ENCODE measurements at places on chromosomes 5 and 9.

GRCh38 chr5:76091351-76091750, 8.2 kb downstream of the SV2C start:
- no peak for DNase-seq

DNA sequence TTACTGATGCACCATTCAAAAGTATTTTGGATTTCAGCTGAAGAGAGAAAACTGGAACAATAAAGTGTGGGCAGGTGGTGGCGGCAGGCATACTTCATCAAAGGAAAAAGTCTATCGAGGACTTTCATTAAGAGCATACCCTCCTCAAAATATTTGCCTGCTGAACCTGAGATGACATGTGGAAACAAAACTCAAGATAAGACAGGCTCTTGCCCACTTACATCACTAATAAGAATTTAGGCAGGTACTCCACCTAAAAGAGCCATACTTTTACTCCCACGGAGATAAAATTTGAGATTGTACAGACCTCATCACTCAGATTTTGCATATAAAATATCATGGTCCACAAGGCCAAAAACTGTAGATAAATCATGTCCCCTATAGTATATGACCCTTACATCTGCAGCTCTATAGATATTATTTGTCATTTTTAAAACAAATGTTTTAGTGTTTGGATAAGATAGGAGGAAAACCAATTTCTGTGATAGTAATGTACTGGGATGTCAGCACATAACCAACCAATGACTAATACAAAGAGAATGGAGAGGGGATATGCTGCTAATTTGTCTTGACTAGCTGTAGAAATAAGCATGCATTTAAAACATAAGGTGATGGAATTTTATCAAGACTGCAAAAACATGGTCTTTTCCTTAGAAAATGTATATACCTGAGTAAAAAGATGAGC, 730.6 kb upstream of the ZNF608 start:
- DNase-seq = no peak

DNA sequence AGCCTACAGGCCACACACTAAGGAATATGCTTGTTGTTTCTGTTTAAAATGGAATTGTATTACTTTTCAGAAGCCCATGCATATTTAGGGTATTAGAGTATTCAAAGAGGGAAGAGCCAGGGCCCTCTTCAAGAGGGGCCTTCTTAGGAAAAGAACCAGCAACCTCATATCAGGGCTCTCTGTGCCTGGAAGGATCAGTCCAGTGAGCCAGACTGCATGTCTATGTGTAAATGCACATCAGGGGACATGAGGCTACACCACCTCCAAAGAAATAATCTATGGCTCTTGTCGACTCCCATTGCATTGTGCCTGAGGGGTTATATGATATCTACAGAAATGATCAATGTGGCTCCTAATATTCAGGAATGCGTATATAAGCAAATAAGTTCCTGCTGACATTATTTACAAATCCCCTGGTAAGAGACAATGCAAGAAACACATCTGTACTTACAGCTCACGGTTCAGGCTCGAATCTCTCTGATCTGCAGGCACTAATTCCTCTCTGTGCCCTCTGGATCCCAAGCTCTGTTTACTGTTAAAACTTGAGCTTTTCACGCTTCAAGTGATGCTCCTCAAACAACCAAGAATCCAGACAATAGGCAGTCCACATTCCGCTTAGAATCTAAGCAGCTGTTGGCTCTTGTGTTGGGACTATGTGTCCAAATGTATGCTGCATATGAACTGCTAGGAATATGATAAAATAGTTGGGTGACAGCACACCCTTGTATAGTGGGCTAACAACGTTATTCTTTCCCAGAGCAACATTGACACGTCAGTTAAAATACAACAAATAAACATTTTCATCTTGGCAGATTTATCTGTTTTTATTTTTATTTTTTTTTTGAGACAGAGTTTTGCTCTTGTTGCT, 150.2 kb upstream of the KLF9 start:
- DNase-seq = no peak

GRCh38 chr5:15585841-15586591, 86.0 kb downstream of the FBXL7 start:
- no peak for DNase-seq

DNA sequence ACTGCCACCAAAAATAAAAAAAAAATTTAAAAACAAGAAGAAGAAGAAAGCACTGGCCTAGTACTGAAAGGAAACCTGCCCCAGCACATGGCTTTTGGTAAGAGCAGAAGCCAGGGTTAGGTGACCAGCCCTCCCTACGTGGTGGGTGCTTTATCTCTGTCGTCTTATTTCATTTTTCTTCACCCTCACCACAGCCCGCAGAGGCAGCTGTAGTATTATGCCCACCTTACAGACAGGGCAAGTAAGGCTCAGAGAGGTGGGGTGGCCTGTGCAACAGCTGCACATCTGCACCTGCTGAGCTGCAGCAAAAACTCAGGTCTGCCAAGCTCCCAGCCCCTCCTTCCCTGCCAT, 140.8 kb upstream of the LMX1B start:
- no peak for DNase-seq

DNA sequence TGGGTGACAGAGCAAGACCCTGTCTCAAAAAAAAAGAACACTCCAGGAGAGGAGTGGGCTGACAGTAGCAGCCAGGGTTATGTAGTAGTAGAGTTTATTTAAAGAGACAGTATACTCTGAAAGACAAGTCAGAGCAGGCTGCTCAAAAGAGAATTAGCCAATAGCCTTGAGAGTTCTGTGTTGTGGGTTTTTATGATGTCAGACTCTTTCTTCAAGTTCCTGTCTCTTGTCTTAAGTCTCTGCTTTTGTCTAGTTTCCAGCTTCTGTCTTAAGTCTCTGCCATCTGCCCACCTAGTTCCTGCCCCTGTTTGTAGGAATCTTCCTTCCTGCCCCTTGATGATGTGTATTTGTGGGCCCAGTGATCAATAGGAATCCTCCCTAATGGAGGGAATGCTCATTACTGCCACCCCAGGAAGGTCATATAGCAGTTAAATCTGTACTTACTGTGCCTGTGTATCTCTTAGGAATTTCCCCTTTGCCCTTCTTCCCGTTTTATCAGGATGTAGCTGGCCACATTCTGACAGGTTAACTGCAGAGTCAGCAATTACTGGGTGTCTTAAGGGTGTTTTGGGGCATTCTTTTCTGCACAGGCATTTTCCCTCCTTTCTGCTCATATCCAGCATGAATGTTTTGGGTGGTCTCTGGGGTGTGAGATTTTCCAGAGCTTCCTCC, 580.5 kb upstream of the SGCD start:
- no peak for DNase-seq

GRCh38 chr5:103237778-103238177, 20.8 kb upstream of the MACIR start:
- DNase-seq = no peak

GRCh38 chr5:162473041-162473714, 405.6 kb downstream of the GABRG2 start:
- no peak for DNase-seq

DNA sequence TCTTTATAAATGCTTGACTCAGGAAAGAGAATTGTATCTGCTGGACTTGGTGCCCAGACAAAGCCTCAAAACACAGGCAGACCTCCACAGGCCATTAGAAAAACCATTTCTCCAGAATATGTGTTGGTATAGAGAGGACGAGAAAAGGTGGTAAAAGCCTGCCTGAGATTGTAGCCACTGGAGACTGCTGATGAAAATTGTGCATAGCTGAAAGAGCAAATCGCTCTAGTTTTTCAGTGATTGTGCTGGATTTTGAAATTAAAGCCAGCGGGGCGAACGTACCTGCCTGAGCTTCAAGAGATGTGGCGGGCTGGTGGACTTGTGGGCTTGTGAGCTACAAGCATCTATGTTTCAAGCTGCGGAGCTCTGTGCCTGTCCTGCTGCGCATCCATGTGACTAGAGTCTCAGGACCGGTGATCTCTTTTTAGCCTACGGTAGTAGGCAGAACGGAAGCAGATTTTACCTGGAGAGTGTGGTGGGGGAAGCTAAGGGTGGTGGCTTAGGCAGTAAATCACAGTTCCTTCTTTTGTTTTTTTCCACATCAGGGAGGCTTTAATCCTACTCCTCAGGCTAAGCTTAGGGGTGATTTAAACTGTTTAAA, 193.6 kb downstream of the SREK1 start:
- no peak for DNase-seq

DNA sequence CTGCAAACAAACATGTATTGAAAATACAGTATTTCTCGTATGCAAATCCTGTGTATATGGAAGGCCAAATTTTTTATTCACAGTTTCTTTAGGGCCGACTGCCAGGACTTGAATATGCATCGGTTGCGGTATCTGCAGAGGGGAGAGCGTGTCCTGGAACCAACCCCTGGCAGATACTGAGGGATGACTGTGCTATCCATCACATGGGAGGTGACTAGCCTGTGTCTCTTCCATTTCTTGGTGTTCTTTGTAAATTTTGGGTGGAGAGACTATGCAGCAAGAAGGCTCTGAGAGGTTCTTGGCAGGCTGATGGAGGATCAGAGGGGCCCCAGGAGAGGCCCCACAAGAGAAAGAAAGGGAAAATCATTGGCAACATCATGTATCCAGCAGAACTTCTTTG, 384.3 kb downstream of the YTHDC2 start:
- no peak for DNase-seq

GRCh38 chr5:116372931-116373597, 201.6 kb downstream of the SEMA6A start:
- no peak for DNase-seq
